Mesothelial cell of epicardium (in vitro differentiated cells): ENCODE measurements at places on chromosomes 12 and 14. TPM values are rescaled to one million over a fixed set of nuclear protein-coding genes. Genes with fewer than 3 reads are reported as not detected.

DNA sequence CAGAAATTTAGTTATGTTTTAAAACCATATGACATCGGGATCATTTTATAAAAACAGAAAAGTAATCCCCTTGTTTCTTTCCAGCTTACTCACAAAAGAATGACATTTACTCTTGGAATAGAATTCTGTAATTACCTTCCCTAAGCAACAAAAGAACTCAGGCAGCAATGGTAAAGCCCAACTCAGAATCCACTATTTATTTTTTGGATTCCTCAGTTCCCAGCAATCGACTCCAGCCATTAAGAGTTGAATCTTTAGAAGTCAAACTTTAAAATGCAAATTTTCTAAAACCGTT lies 65.9 kb downstream of the FOXN3 start:
- DNase-seq, result no peak

DNA sequence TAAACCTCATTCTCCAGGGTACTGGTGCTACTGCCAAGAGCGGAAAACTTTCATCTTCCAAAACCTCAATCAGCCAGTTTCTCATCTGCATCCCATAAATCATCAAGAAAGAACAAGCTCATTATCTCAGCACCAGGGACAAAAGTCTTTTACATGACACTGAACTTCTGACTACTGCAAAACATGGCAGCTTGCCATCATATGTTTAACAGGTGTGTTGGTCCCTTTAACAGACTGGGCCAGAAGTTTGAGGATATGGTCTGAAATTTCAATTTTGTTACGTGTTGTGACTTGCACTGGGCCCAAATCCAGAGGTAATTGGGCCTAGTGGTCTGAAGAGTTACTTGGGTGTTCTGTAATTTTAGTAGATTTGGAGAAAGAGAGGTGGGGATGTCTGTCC lies 305.4 kb upstream of the SEL1L start:
- DNase-seq, result no peak

GRCh38 chr12:95386051-95386450 lies 87.9 kb upstream of the METAP2 start:
- no peak for DNase-seq

GRCh38 chr14:55458800-55459515 lies 18.5 kb upstream of the TBPL2 start:
- DNase-seq, result no peak

DNA sequence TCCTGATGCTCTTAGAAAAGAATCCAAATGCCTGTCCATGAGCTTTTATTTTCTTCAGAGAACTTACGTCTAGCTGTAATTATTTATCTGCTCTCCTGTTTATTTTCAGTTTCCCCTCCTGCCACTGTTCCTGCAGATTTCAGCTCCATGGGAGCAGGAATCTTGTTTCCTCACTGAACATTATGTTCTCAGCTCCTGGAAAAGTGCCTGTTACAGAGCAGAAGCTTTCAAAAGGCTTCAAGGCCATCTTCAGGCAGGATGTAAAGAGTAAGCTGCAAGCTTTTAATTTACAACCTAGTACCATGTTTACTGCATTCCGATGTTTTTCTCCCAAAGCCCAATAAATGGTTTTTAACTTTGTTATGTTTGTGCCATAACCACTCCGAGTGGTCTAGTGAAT lies 98.4 kb upstream of the BTG1 start:
- no peak for DNase-seq

DNA sequence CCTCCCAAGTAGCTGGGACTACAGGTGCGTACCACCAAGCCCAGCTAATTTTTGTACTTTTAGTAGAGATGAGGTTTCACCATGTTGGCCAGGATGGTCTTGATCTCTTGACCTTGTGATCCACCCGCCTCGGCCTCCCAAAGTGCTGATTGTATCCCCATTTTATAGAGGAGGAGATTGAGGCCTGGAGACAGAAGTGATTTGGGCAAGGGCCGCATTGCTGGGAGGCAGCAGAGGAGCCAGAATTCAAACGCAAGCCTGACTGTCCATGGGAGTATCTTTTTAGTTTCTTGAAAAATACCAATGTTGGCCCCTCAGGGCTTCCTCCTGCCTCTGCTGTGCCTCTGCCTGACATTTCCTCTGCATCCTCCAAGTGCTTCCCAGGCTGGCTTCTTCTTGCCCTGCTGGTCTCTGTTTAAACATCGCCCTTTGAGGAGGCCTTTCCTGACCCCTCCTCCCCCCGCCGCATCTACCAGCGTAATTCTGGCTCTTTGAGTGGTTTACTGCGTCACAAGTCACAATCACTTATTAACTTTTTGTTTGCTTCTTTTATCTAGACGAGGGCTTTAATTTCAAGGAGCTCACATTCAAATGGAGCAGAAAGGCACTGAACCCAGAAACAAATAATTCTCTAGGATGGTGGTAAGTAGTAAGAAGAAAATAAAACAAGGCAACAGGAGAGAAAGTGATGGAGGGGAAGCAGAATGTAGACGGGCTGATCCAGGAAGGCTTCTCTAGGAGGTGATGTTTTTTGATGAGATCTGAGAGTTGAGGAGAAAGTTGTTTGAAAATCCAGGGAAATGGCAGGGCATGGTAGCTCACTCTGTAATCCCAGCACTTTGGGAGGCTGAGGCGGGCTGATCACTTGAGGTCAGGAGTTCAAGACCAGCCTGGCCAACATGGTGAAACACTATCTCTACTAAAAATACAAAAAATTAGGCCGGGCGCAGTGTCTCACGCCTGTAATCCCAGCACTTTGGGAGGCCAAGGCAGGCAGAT lies 91.0 kb upstream of the MED13L start:
- DNase-seq, result no peak

- no peak for DNase-seq
These were observed 182.1 kb downstream of the CHST11 start for GRCh38 chr12:104638851-104639240.

DNA sequence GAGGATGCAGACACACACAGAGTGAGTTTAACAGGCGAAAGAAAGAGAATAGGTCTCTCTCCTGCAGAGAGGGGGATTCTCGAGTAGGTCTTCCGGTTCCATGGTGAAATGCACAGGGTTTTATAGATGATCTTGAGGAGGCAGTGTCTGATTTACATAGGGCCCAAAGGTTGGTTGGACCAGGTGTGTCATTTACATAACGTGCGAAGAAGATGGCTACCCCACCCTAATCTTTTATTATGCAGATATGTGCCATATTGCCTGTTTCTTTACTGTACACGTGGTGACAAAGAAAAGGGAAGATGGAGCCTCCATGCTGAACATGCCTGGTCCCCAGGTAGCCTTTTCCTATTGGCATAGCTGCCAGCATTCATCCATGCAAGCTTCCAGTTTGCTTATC lies 219.8 kb downstream of the CRADD start:
- DNase-seq, result no peak

DNA sequence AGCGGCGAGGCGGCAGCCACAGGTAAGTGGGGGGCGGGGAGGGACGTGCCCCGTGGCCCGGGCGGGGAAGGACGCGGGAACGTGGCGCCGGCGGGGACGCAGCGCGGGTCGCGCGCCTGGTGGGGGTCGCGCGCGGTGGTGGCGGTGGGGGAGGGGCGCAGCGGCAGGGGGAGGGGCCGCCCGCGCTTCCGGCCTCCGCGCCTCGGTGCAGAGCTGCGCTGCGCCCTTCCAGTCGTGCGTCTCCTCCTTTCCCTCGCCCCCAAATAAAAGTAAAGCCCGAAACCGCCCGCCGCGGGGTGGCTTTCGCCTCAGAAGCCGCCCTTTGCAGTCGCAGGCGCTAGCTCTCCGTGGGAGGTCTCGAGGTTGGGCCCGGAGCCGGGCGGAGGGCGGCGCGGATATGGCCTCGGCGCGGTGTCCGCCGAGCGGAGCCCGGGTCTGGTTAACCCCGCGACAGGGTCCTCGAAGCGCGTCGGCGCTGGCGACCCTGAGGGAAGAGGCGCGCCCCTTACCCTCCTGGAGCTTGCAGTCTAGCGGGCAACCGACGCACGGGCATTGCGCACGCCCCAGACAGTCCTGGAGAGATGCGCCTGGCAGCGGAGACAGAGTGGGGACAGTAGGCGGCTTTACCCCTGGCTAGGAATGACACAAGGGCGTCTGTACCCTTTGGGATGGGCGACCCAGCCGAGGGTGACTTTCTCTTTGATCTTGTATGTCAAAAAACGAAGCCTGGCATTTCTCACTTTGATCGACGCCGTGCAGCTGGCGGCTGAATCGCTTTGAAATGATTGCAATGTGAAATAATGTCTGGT lies 589 bp downstream of the ATF1 start:
- peak; percentile 67 for DNase-seq

DNA sequence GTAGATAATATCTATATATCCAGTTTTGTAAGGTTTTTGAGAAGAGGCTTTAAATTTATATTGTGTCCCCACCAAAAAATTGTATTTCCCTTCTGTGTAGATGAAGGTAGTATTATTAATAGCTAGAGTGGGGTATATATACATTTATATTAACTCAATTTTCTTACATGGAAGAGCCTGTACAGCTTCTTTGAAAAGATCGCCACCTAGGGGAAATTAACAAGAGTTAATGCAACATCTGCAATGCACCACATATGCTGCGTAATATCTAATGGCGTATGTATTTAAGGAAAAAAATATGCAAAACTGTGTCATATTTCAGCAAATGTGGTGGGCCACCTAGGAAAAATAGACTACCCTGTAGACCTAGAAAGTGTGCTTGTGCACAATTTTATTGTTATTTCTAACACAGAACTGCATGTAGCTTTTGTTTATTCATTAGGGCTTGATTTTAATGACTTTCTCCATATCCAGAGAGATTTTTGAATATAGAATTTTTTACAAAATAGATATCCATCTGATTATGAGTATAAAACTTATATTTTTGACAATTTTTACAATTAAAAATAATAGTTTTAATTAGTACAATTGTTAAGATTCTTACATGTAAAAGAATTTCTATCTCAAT lies 14.0 kb downstream of the CCER1 start:
- no peak for DNase-seq

The SYCP3 gene
- 0.14 to 0.16 TPM (median 0.16 TPM) in 3 replicates for total RNA-seq

The CD9 gene
- total RNA-seq, result 20.0 to 22.6 TPM (median 22.3 TPM) in 3 replicates

The MYO1H gene
- not detected in 3 replicates for total RNA-seq

The NKX2-1 gene
- not detected in 3 replicates for total RNA-seq

The RIN3 gene
- total RNA-seq, result 16.4 to 19.9 TPM (median 16.8 TPM) in 3 replicates
